Umbilical cord (tissue), 2 donors: ENCODE measurements at places on chromosomes 1 and 21.
A peak's percentile ranks its signal among the peaks of the same experiment; 100 is the strongest.

DNA sequence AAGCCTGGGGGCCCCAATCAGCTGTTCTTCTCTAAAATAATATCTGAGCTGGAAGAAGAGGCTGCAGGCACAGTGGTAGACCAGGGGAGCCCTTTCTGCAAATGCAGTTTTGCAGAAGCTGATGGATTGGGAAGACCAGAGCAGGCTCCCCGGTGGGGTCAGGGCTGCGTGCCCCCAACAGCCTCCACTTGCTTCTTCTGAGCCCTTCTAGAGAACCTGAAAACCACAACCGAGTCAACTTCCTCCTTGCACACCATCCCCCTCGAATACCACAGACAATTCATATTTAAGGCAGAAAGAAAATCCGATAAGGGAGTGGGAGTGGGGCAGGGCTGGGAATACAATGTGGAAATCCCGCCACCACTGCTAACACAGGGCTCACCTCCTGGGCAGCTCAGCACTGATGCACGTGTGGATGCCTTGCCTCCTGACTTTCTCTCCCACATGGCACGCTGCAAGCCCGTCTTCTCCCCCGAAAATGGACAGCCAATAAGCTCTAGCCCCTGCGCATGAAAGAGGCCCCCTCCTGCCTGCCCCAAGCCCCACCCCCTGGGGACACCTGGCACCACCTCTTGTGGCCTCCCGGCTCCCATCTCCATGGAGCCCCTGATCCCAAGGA lies 25.4 kb upstream of the ALDH4A1 start:
- DNase-seq, result no peak

DNA sequence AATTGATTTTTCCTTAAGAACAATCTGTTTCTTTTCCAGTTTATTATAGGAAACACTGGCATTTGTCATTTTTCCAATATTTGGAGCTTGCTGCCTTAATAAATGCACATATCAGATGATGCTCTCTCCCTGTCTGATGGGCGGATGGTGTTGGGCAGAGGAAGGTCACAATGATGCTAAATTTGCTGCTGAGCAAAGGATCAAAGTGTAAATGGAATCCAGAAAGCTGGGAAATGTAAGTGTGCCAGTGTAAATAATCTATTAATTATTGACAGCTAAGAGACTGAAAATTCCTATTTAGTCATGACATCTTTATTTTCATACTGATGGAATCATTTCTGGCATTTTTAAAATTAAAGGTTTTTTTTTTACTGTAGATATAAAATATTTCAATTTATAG lies 243.2 kb downstream of the PTBP2 start:
- DNase-seq, result no peak

GRCh38 chr1:94056171-94056570 lies 64.8 kb downstream of the ABCA4 start:
- no peak for DNase-seq

DNA sequence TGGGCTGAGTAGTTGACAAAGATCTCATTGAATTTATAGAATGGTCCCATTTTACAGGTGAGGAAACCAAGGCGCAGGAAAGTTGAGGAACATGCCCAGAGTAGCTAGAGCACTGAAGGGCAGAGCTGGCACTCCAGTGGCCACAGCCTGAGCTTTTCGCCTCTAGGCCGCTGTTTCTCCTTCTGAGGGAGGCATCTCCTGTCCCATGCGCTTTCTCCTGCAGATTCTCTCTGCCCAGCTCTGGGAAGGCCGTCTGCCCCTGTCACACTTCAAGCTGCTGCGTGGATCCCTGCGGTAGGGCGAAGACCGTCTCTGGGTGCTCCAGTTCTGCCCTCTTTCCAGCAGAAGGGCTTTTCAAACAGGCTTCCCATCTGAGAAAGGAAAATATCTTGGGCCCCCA lies 159.9 kb downstream of the ACTL8 start:
- no peak for DNase-seq

DNA sequence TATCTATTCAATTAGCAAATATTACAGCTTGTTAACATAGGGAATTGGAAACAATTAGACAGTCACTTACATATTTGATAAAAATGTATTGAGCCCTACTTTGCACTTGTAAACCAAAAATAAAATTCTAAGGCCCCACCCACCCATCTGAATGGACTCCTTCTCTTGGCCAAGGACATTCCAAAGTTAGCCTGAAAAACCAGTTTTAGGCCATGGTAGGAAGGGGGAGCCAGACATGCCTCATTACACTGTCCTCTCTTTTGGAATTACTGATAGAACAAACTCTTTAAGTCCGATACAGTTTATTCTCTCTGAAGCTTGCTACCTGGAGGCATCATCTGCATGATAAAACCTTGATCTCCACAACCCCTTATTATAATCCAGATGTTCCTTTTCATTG lies 28.0 kb upstream of the TSPAN2 start:
- no peak for DNase-seq

GRCh38 chr1:24955161-24955560 lies 25.1 kb upstream of the RUNX3 start:
- no peak for DNase-seq

DNA sequence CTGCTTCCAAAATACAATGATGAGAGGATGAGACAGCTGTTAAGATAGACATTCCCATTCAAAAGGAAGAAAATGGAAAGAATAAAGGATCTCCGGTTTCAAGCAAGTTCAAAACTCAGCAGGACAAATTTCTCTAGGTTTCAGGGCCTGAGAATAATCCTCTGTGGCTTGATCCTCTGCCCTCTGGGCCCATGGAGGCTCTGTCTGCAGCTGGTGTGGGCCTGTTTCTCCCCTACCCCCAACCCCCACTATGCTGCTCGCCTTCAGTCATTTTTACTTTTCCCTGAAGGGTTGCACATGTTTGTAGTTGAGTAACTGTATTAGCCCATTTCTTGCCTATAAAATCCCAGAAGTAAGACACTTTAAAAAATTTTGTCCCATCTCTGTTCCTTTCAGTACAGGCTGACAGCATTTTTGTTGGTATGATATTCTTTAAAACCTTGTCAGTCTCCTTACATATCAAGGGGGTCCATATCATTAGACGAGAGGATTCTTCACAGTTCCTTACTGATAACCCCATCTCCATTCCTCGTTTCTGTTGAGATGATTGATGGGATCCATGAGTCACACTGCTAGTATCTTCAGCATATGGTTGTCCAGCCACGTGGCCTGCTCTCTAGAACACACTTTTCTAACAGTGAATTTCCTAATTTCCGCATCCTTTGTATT lies 10.5 kb downstream of the ZMYM4 start:
- no peak for DNase-seq

- DNase-seq, result no peak
Measured at GRCh38 chr21:29677326-29677725, 262.5 kb downstream of the GRIK1 start.

- no peak for DNase-seq
Measured at GRCh38 chr1:59309795-59310548, 13.1 kb downstream of the FGGY start.

- peak; percentile 28 for DNase-seq
Measured at GRCh38 chr1:39900662-39901463, 854 bp downstream of the MYCL start.

- DNase-seq, result peak; percentile 46
Measured at GRCh38 chr1:67889953-67890567, 56.8 kb upstream of the GNG12 start.

DNA sequence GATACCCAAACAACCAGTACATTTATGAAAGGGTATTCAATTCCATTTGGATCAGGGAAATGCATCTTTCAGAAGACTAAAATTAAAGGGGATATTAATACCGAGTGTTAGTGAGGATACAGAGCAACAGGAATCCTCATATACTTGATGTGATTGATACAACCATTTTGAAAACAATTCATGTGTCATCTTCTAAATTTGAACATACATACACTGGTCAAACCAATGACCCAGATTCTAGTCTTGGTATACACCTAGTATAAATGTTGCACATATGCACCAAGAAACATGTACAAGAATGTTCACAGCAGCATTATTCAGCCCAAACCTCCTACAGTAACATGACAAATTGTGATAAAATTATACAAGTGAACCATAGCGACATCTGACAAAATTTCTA lies 58.6 kb downstream of the ZNF644 start:
- no peak for DNase-seq

- DNase-seq, result peak; percentile 71
Measured at GRCh38 chr1:236753516-236753915, 41.6 kb upstream of the MTR start.

DNA sequence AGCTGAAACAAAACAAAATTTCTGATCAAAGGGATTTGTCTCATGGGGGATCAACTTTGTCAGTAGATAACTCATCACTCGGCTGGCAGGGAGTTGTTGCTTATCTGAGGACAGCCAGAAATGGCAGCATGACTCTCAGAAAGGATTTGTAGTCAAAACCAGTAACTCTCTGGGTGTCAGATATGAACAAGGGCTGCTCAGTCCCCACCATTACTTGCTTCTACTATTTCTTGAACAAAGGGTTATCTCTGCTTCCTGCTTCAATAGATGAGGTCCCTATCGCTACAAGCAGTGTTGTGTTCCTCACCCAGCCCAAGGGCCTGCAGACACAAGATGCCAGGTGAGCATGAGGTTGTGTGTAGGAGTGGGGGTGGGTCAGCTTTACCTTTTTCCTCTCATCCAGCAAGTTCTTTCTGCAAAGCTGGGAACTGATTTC lies 116.2 kb downstream of the PTBP2 start:
- peak; percentile 83 for DNase-seq

- no peak for DNase-seq
Measured at GRCh38 chr1:116489231-116489697, 81.6 kb downstream of the CD58 start.

- DNase-seq, result peak; percentile 43
Measured at GRCh38 chr1:160112357-160112756, 3.2 kb upstream of the ATP1A2 start.

- no peak for DNase-seq
Measured at GRCh38 chr1:6183520-6183989, 3.4 kb upstream of the CHD5 start.

DNA sequence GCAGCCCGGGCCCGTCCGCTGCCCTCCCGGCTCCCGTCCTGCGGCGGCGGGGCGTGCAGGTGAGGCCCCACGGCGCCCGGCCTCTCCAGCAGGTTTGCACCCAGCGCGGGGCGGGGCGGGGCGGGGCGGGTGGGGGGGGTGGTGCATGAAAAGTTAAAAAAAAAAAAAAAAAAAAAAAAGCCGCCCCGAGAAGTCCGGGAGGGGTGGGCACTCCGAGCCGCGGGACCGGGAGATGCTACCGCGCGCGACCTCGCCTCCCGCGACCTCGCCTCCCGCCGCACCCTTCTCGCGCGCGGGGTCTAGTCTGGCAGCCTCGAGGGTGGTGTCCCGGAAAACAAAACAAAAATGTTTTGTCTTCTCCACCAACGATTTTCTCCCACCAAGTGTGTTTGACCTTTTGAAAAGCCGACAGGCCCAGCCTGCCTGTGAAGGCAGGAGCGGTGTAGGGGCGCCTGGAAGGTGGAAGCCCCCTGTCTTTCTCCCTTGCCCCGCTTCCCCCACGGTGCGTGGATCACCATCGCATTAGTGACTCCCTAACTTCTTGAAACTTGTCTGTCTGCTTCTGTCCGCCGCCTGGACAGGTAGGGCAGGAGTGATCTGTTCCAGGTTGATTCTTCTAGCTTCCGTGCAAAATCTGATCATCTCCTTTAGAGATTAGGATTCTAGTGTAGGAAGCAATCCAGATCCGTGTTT lies 569 bp downstream of the RCAN3 start:
- DNase-seq, result no peak

- DNase-seq, result peak; percentile 28
Measured at GRCh38 chr1:160837558-160838205, 25.0 kb downstream of the CD244 start.

DNA sequence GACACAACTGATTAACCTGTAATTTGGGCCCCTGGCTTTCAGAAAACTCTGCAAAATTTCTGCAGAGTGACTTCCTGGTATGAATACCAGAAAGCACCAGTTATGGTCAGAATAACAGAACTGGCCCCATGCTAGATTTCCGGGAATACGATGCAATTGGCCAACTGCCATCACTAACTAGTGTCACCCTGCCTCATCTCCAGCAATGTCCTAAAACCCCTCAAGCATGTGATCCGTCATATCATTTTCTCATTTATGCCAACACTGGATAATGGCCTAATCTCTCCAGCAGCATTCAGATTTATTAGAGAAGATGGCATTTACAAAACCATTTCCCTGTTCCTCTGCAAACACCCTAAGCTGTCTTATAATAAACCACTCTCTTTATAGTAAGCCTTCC lies 15.4 kb downstream of the KAZN start:
- DNase-seq, result no peak

DNA sequence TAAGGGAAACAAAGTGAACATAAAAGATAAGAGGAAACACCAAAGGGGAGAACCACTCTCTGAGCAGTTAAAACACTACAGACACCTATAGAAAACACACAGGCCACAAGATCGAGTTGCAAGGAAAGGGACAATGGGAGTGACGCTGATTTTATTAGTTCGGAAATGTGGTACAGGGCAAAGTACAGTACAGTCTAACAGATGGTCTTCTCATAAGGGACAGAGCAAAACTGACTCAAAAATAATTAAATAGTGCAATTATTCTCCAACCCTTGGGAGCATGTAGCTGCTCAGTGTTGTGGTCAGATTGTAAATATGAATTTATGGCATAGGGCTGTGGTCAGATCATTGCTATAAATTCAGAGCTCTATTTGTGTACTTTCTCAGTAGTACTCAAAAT lies 352.0 kb downstream of the USH2A start:
- DNase-seq, result no peak

DNA sequence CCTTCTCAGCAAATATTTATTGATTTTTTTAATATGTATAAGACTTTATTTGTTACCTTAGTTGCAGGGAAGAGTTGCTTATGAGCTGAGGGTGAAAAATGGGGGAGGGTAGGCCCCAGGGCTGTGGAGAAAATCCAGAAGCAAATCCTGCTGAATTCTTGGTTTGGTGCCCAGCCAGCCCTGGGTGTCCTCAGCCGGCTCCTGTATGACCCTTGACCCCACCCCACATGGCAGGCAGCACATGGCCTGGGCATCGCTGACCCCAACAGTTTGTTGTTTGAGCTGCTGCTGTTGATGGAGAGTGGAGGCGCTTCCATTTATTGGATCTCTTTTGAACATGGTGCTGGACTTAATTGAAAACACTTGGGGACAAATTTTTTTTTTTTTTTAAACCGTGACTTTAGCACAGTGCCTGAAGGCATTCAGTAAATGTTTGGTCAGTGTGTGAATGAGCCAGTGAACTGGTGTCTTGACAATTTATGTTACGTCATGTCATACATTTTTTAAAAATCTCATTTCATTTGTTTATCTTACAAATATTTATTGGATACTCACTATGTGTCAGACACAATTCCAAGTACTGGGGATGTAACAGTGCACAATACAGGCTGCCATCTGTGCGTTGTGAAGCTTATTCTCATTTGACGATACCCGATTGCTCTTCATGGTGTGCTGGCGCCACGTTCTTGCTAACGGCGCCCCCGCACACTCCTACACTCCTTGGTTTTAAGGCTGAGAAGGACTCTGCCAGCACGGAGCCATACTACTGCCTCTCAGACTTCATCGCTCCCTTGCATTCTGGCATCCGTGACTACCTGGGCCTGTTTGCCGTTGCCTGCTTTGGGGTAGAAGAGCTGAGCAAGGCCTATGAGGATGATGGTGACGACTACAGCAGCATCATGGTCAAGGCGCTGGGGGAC lies 98.8 kb downstream of the MTR start:
- DNase-seq, result no peak
